AG04449 (cell line): ENCODE measurements at places on chromosomes 13 and 19.

GRCh38 chr13:73661687-73662425 lies 472.3 kb downstream of the KLF12 start:
- no peak for DNase-seq

- no peak for DNase-seq
Observed at GRCh38 chr13:71867131-71867814, at the start of gene DACH1. Gene DACH1 (minus strand): TSS chr13:71867204.

DNA sequence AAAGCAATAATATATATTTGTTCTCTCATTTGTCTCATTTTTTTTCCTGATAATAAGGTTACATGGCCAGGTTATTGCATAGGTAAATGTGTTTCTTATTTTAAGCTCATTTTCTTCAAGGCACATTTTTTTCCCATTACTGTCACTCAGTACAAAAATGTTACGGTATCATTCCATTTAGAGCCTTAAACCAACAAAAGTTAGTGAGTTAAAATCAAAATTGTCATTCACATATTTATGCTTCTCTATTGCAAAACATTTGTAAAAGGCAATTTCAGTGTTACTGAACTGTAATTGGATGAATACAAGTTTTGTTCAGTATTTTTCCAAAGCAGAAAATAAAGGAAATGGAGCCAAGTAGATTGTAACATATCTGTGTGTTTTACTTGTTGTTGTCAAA lies 117.6 kb upstream of the MAB21L1 start:
- DNase-seq = no peak

GRCh38 chr19:48633148-48634035 lies 3.8 kb downstream of the DBP start:
- no peak for DNase-seq

GRCh38 chr19:45881909-45882528 lies 3.9 kb downstream of the IRF2BP1 start:
- DNase-seq = no peak

GRCh38 chr13:101919541-101920181 lies 467.2 kb downstream of the ITGBL1 start:
- no peak for DNase-seq

GRCh38 chr13:36310417-36311108 lies 12.9 kb upstream of the CCDC169 start:
- no peak for DNase-seq

- peak; percentile 44 for DNase-seq
Observed at GRCh38 chr19:9323557-9323918, 441 bp upstream of the ZNF559 start.

DNA sequence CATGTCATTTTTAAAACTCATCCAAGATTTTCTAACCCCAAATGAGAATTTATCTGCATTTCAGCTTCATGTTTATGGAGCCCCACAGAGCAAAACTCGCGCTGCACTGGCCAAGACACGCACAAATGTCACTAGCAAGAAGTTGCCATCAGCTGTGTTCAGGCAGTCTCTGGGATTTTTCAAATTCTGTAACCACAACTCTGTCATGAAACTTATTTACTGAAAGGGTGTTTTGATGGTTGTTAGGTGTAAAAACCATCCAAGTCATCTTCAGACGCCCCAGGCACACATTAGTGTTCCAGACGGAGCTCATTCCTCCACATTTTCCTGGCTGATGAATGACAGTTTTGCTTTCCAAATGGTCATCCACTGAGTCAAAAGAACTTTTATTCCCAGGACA lies 63.4 kb downstream of the SLC7A1 start:
- no peak for DNase-seq

GRCh38 chr13:107738004-107738403 lies 477.3 kb downstream of the LIG4 start:
- DNase-seq = no peak

- no peak for DNase-seq
Observed at GRCh38 chr13:61918841-61919240, 503.2 kb upstream of the PCDH20 start.

GRCh38 chr19:54473071-54473891 lies at the start of gene CDC42EP5:
Gene CDC42EP5 (minus strand): TSS chr19:54473296. CDS start chr19:54465547, 7,749 bp downstream.
- DNase-seq = peak; percentile 57

- DNase-seq = no peak
Observed at GRCh38 chr13:42040730-42041010, 7.8 kb upstream of the DGKH start.

DNA sequence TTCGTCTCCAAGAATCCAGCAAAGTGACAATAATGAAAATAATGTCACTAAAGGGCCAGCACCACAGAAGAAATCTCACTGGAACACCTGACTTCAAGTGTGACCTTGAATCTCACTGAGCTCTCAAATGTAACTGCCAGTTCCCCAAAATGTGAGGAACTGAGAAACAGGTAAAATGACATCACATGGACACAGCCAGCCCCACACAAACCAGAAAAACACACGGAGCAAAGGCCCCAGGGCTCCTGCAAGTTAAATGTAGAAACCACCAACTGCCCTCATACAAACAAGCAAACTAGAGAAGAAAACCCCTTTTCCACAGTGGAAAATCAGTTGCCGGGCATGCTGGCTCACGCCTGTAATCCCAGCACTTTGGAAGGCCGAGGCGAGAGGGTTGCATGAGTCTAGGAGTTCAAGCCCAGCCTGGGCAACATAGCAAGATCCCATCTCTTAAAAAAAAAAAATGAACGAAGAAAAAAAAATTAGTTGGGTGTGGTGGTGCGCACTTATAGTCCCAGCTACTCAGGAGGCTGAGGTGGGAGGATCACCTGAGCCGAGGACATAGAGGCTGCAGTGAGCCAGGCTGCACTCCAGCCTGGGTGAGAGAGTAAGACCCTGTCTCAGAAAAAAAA lies 8.7 kb upstream of the KANK2 start:
- DNase-seq = no peak

- no peak for DNase-seq
Observed at GRCh38 chr19:42201489-42202289, 15.8 kb downstream of the DEDD2 start.

DNA sequence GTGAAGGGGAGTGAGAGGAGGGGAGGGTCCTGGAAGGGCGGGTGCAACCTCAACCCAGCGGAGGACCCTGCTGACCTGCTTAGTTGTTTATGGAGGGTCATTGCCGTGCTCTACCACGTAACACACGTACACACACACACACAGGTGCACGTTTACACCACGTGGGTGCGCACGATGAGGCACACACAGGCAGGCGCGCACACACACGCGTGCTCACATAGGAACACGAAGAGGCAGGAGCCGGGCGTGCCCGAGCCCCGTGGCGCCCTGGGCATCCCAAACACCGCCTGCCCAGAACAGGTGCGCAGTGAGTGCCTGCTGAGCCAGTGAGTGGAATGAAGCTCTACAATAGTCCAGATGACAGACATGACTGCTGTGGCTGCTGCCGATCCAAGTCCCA lies 11.2 kb upstream of the MADCAM1 start:
- DNase-seq = no peak

DNA sequence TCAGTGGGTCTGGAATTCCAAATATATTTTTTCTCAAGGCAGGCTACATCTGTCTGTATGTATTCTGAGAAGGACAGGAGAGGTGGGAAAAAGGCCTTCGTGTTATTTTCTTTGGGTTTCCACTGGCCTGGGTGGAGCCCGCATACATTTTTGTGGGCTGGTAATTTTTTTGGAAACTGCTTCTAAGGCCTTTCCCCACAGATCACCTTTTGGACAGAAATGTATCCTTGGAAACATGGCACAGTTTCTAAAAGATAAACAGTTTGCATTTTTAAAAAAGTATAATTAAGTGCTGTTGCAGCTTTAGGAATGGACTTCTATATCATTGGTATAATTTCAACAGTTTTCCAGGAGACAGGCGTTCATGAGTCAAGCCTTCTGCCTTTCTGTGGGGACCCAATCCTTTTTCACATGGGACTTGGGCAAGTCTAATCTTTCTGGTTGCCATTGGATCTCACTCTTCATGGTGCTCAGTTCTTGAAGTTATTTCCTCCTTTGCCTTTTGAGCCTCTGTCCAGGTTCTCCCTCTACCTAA lies 8.9 kb downstream of the RFX2 start:
- no peak for DNase-seq

DNA sequence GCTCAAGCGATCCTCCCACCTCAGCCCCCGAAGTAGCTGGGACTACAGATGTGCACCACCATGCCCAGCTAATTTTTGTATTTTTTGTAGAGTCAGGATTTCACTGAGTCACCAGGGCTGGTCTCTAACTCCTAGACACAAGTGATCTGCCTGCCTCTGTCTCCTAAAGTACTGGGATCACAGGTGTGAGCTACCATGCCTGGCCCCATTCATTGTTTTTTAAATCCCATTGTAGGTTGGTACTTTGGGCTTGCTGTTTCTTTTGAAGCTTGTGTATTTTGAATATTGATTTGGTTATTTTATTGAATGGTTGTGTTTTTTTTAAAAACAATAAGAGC lies 26.7 kb downstream of the ZMYM2 start:
- no peak for DNase-seq

- peak; percentile 26 for DNase-seq
Observed at GRCh38 chr19:36460046-36460445, 29.3 kb downstream of the ZNF566 start.

DNA sequence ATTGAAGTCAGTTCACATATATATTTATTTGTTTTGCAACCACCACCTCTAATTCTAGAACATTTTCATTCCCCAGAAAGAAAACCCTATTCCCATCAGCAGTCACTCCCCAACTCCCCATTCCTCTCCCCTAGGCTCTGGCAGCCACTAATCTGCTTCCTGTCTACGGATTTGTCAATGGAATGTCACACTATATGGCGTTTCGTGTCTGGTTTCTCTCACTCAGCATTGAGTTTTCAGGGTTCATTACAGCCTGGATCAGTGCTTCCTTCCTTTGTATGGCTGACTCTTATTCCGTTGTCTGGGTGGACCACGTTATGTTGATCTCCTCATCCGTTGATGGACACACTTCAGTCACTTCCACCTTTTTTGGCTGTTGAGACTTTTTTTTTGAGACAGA lies 9.3 kb downstream of the COLGALT1 start:
- no peak for DNase-seq

DNA sequence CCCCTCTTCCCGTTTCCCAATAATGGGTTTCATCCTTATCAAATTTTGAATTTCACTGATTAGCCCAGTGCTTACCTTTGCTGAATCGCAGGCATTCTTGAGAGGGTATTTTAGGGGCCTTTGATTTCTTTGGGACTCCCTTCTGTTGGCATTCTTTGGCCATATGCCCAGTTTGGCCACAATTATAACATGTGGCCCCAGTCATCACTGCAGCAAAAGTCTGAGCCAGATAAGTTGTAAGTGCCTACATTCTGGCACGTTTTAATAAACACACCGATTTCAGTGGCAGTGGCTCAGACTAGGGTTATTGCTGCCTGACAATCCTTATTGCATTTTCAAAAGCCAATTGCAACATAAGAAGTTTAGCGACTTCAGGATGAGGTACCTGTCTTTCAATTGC lies 41.4 kb downstream of the ZNF726 start:
- no peak for DNase-seq

GRCh38 chr19:584240-585001 lies 5.3 kb upstream of the HCN2 start:
- no peak for DNase-seq

GRCh38 chr19:57682226-57682766 lies 519 bp downstream of the ZNF551 start:
- DNase-seq = no peak

GRCh38 chr19:2308114-2308556 lies at the start of gene LINGO3:
Gene LINGO3 (minus strand): TSS chr19:2308154. CDS start chr19:2291776, 16,378 bp downstream.
- DNase-seq = no peak

- no peak for DNase-seq
Observed at GRCh38 chr19:4639531-4640246, 373 bp downstream of the TNFAIP8L1 start.

DNA sequence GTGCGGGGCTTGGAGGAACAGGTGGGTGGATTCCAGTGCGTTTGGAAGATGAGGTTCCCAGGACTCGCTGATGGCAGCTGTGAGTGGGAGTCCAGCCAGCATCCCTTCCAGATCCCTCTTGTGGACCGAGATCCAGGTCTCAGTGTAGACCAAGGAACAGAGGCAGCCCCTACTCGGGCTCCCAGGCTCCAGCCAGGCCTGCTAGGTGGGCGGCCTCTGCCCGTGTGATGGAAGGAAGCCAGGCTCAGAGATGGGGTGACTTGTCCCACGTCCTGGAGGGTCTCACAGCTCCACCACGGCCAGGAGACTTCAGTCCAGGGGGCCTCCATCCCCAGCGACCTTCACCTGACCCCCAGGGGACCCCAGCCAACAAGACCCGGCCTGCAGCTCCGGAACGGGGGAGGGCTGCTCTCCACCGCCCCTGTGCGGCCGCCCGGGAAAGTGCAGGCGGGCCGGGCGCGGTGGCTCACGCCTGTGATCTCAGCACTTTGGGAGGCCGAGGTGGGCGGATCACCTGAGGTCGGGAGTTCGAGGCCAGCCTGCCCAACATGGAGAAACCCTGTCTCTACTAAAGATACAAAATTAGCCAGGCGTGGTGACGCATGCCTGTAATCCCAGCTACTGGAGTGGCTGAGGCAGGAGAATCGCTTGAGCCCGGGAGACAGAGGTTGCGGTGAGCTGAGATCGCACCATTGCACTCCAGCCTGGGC lies 729 bp upstream of the MADCAM1 start:
- no peak for DNase-seq

- no peak for DNase-seq
Observed at GRCh38 chr13:31204592-31204991, 4.8 kb downstream of the B3GLCT start.

DNA sequence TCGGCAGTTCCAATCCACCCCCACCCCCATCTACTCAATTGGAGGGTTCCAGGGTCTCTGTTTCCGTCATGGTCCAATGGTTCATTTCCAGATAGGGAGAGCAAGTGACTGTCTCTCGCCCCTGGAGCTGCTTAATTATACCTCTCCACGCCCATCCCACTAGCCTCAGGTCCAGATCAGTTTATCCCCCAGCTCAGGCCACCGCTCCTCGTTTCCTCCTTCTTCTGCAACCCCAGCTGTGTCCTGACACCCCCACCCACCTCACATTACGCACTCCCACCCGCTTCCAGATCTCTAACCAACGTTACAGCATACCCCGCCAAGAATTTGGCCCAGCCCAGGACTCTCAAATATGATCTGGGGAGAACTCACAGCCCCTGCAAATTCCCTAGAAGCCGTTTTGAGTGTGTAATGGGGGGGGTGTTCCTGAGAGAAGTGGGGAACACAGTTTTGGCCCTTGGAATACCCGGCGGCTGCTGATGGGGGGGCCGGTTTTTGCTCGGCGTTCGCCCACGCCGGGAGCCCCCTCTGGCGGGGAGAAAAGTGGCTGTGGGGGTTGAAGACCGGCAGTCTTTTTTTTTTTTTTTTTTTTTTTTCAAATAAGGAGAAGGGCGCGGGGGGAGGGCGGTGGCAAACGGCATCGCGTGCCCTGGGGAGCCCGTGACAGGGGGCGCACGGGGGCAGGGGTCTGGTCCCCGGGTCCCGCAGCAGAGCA lies 1.7 kb upstream of the PDE4A start:
- DNase-seq = no peak

DNA sequence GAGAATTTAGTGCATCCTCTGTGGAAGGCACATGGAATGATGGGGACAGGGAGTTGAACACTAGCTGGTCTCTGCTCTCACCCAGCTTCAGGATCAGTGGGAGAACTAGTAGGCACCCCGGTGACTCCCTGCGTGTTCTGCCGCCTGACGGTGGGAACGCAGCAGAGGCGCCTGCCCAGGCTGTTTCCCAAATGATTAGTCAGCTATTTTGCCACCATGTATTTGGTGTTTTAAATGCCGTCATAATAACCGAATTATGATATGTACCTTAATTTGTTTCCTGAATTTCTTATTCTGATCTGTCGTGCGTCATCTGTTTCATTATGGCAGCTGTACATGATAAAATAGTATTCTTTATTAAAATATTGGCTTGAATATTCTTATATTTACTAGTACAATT lies 115.9 kb upstream of the GJB6 start:
- no peak for DNase-seq
